ENCODE measurements at places on chromosomes 13 and 19. TPM values are rescaled to one million over a fixed set of nuclear protein-coding genes. Genes with fewer than 3 reads are reported as not detected.

The ZNF571 gene
- 5.4 TPM for total RNA-seq

DNA sequence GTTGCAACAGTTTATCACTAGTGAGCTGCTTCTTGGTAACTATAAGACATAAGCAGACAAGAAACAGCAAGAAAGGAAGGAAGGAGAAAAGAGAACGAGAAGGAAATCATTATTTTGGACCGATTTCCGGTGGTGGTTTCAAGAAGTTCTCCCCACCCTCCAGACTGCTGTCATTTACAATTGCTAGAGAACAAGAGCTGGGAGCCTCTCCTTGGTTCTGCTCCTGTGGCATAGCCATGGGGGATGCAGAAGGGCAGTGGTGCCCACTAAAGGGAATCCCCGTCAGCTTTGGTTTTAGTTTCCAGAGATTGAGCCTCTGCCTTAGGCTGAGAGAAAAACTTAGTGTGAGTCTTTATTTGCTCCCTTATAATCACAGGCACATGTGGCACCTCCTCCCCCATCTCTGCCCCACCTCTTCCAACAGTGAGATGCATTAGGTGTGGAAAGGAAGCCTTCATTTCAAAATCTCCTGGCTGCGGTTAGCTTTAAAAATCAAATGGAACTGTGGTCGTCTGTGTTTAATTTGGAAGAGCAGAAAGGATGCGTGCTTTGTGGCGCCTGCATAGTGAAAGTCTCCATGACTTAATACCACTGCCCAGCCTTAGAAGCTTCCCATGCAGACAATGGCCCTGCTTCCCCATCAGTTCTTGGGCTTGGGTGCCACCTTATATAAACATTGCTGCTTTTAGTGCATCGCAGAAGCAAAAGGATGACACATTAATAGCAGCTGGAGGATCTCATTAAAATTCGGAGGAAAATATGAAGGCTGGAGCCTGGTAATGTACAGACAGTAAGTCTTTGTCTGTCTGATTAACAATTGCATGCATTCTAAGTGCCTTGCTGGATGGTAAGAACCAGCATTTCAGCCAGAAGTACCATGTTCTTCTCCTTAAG, 25.0 kb downstream of the LRCH1 start:
- no peak for DNase-seq

DNA sequence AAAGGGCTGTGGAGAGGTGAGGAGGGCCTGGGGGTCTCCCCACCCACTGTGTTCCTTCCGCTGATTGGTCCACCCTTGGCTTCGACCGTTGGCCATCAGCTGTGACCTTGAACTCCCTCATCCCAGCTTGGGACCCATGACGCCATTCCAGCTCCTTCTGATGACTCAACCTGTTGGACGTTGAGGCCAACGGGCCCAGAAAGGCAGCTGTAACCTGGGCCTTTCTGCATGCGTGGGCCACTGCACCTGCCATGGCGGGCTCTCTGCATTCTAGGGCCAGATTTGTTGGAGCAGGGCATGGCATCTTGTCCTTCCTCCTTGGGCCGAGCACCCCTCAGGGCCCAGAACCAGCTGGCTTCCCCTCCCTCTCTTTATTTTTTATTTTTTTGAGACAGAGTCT, 30.2 kb downstream of the PEX11G start:
- no peak for DNase-seq

DNA sequence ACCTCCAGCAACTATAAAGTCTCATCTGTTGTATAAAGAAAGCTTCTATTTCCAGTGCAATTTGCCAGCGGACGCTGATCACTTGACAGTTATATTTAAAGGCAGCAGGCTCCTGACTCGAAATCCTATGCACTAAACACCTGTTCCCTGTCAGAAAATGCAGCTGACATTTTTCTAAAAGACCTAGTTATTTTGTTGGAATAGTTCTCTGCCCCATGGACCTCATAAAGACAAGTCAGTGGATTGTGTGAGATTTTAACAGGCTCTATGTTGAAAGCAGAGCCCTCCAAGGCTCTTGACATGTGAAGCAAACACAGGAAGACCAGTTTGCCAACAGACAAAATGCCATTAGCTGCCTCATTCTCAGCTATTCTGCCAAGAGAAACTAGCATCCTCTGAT, 304.7 kb upstream of the KLF12 start:
- DNase-seq, result no peak

The NLRP7 gene
- total RNA-seq, result not detected

DNA sequence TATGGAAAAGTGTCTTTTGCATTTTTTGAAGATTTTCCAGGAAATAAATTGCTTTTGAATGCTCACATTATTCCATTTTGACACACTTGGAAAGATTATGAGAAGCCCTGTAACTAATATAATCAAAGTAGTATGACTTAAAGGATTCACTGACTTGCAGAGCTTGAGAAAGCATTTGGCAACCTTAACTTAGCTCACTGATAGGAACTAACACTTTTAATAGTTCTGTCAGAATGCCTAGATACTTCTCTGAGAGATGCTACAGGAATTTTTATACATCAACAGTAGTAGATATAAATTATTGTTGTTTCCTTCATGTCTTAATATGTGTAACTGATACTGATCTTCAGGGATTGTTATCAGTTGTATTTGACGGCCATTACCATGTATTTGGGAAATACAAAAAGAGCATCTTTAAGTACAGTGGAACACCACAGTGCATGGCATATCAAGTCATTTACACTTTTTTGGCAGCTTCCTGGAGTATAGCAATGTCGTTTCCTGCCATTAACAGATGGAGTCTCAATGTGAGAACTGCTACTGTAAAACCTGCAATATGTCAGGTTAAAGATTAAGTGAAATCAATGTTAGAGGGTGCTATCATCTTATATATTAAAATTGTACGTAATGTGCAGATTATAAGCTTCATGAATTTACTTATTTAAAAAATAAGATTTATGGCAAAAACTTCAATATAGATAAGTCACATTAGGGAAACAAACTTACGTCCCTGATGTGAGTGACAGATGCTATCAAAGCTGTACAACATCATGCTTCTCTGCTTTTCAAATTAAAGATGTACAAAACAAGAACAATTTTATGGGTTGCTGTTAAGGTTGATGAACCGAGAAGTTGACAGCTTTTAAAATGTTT, 1159.8 kb upstream of the MIR17HG start:
- DNase-seq, result no peak

The PTPRH gene
- total RNA-seq, result 1.00 TPM

DNA sequence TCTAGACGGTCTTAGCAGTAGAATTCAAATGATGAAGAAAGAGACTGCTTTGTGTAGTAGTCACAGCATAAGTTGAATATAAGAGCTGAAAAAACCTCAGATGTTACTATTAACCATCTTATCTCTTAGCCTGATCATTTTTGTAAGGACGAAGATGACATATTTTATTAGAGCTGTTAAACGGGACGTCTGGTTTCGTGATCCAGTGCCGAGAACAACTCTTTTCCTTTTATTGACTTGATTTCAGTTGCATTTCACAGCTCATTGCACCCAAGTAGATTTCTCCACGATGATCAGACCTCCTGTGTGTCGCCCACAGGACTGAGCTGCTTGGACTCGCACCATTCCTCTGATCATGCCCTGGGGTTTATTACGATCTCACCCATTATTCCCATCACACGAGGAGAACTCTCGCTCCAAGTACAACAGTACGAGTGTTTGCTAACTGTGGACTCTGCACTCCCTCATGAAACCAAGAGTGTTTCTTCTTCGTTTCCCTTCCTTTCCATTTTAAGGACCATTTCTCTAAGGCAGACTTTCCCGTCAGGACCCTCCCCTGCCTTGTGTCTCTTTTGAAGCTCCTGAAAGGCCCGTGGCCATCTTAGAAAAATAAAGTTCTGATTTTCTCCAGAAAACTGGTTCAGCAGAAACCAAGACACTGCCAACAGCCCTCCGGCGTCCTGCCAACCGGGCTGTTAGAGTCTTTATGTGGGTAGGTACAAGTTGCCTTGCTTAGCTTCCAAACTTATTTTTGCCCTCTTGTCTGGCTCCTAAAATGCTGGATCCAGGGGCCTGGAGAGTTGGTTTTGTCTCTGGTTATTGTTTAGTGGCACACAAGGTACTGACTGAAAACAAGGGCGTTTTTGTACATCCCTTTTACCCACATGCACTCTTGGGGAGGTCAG, 48.2 kb upstream of the RNF113B start:
- no peak for DNase-seq

GRCh38 chr13:110838867-110839538, 75.9 kb downstream of the ANKRD10 start:
- DNase-seq, result no peak

The FGF21 gene
- total RNA-seq, result not detected
